NCI-H2029 (cell line): ENCODE measurements at places on chromosomes 1 and 21.
A peak's percentile ranks its signal among the peaks of the same experiment; 100 is the strongest.

DNA sequence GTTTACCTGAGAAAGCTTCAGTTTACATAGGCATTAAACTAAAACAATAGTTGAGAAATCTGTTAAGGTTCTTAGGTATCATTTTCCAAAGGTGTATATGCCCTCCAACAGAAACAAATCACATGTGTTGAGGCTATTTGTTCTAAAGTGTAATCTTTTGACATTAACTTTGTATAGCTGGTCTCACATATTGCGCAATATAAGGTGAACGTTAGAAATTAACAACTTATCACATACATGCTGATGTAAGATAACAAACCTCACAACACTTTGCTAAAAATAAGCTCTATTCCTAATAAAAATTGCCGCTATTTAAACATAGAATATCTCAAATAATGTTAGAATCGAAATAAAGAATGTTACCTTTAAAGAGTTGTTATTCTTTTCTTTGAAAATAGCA, 340.6 kb downstream of the SRGAP2C start:
- DNase-seq, result no peak

DNA sequence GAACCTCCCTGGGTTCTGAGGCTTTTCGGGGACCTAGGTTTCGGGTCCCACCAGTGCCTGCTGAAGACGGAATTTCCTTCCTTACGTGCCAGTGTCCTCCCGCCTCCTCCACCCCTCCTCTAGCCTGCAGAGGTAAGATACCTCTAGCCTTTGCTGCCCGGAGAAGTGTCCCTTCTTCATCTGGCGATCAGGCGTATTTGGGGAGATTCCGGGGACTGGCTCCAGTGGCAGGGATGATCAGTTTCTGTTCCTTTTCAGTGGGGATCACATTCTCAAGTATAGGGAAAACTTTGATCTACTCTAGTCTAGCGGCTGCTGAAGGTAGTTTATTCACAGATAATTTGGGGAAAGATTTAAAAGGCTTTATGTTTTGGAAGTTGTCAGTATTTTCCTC, 674 bp downstream of the CEP350 start:
- DNase-seq, result no peak

GRCh38 chr1:235942979-235943575, 76.4 kb upstream of the LYST start:
- no peak for DNase-seq

DNA sequence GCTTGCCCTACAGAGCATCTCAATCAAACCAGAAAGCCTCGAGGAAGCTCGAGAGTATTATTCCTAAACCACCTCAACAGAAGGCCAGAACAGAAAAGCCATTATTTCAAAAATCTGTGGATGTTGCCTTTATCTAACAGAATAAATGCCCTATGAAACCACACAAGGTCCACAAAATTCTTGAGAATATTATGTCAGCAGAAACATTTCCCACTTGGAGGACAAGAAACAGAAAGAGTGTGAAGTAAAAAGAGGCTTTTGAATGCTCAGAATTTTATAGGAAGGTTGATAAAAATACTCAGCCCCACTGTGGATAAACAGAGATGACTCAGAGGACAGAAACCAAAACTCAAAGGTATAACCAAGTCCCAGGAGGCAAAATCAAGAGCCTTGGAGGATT, 146.4 kb upstream of the LRRC7 start:
- no peak for DNase-seq

DNA sequence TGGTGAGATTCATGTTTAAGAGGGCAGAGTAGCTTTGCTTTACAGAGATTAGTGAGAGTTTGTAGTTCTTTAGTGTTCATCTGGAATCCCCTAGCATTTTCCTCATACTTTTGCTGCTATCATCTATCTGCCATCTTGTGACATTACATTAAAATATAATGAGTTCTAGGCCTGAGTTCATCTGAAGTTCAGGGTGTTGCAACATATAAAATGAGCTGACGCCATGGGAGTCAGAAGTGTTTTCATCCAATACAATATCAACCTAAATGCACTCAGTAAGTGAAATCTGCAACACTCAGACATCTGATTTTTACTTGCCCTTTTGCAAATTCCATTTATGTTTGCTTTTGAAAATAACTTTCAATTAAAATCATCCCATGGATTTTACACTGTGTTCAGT, 153.8 kb downstream of the NTNG1 start:
- no peak for DNase-seq

DNA sequence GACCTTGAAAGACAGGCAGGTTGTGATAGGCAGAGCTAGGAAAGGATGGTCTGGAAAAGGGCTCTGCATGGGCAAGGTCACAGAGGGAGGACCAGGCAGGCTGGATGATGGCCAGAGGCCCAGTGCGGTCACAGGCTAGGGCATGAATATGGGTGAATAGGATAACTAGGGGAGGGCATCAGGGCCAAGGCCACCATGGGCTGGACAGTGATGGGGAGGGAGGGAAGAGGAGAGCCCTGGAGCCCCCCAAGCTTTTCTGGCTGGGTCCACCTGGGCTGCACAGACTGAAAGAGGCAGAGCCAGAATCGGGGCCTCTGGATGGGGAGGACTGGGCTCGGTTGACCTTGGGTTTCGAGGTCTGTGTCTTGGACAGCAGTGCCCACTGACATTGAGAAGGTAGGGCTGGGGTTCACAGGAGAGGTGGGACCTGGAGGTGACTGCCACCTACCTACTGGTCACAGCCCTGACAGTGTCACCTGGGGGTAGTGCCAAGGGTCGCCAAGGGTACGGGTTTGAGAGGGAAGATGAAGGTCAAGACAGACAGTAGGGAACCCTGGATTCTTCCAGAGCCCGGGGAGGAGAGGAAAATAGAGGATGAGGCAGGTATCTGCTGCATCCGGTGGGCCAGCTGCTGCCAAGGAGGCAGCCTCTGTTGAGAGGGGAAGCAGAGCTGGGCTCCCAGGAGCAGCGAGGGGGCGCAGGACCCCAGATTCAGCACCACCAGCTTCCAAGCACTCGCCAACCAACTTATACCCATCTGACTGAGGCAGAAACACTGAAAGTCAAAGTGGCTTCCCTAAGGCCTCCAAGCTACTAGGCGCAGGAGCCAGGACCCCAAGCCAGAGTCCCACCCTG, 6.1 kb upstream of the NPHP4 start:
- no peak for DNase-seq

DNA sequence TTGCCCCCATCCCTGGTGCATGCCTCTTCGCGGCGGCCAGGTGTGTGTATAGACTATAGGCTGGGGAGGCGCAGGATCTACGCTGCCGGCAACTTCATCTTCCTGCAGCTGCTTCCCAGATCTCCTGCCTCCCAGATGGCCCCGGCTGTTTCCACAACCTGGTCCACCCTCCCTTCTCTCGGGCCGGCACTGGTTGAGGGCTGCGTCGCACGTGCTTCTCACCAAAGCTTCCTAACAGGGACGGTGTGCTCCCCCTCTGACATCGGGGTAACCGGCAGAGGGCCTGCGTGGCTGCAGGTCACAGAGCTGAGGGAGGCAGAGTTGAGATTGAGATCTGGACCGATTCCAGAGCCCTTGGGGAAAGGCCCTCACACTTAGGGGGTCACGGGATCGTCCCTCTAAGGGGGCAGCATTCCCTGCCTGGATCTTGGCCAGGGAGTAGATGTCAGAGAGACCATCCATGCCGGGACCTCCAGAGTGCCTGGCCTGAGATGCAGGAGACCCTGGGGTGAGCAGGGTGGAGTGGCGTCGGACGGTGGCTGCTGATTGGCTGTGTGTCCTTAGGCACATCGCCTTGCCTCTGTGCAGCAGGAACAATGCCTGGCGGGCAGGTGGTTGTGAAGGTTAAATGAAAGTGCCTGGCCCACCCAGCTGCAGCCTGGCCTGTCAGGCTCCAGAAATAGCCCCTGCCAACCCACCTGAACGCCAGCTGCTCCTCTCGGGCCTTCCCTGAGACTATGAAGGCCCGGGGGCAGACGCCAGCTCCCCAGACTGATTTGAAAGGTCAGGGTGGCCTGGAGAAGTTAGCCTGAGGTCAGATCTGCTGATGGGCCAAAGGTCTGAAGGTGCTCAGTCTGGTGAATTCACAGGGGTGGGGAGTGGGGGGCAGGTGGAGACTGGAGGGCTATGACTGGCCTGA, 6.1 kb upstream of the MASP2 start:
- no peak for DNase-seq

GRCh38 chr1:114540272-114540671, 29.3 kb upstream of the TRIM33 start:
- no peak for DNase-seq

DNA sequence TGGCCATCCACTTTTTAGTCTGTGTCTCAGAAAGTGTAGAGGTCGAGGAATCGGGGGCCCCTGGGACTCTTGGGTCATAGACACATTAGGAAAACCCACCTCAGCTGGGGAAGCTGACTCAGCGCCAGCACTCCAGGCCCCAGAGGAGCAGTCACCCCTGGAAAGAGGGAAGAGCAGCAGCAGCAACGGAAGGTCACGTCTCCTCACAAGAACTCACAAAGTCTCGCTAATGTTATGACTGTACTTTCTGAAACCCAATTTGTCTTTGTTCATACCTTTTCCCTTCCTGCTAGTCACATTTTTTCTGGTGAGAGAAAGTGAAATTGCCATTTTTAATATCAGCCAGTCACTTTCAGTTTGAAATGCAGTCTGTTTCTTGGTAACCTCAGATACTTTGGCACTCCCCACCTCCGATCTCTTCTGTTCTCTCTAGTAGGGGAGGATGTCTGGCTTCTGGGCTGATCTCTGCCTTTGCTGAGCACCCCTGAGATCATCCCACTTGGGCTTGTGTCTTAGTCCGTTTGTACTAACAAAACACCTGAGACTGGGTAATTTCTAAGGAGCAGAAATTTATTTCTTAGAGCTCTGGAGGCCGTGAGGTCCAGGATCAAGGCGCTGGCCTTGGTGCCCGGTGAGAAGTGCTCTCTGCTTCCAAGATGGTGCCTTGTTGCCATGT, 6.0 kb upstream of the NLRP3 start:
- DNase-seq, result no peak

GRCh38 chr1:147377263-147378246, 135.1 kb downstream of the CHD1L start:
- no peak for DNase-seq

GRCh38 chr1:205593532-205593931, 38.3 kb downstream of the ELK4 start:
- DNase-seq, result no peak

GRCh38 chr1:205057808-205058575, 15.0 kb downstream of the CNTN2 start:
- no peak for DNase-seq

DNA sequence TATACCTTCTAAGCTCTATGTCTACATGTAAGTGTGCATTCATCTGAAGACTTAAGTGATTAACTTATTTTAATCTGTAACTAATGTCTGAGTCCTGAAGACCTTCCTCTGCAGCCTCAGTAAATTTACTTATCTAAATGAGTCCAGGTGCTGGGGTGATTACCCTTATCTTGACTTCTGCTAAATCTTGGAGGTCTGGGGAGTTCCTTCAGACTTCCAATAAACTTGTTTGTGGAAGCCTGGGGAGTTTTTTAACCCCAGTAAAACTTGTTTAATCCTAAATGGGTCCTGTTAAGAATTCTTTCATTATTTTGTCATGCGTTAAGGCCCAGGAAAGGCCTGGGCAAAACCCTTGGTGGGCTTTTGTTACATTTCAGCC, 37.0 kb downstream of the RSPH1 start:
- DNase-seq, result no peak

DNA sequence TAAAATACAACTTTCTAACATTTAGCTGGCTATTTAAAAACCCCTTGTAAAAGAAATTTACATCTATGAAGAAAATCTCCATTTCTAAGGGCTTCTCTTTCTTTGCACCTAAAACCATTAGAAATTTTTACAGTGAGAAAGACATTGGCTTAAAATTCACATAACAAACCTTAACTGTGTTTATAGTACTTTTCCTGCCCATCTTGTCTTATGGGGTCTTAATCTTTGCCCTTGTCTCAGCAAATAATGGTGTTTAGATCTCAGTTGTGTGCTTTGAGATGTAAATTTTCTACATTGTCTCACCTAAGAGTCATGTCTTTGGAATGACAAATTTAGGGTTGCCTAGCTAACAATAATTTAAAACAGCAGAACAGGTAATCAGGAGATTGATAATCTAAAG, 71.5 kb downstream of the DDAH1 start:
- no peak for DNase-seq

DNA sequence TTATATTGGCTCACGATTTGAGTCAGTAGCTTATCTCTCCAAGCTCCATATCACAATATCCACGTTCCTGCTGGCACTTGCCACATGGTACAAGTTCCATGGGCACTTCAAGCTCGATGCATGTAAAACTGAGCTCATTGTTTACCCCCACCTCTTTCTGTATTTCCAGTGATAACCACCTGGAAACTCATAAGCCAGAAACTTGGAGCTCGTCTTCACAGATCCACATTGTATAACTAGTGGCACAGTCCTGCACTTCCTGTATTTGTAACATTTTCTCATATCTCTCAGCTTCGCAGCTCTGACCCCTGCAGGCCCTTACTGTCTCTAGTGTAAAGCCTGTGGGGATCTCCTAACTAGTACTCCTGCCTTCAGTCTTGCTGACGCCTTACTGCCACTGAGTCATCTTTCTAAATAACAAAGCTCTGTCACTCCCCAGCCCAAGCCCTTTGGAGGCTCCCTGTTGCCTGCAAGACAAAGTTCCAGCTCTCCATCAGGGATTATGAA, 6.5 kb upstream of the C2CD4D start:
- no peak for DNase-seq

GRCh38 chr1:182428043-182428442, 21.9 kb upstream of the RGSL1 start:
- no peak for DNase-seq

- no peak for DNase-seq
Observed at GRCh38 chr1:66262208-66262963, 271.6 kb upstream of the SGIP1 start.

- DNase-seq, result peak; percentile 21
Observed at GRCh38 chr1:89339039-89339438, 24.8 kb upstream of the GBP6 start.

DNA sequence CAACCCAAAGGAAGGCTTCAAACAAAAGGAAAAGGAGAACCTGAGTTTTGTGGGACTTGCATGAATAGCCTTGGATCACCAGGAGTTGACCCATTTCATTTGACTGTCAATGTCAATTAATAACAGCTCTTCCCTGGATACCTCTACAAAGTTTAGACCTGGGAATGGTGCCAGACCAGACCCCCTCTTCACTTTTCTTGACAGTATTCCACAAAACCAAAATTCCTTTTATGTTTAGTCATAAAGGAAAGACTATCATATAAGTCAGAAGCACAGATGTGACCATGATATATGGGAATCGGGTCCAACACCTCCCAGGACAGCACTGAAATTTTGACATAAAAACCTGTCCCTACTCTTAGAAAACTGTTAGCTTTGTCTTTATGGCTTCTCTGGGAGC, 191.8 kb downstream of the LYPLAL1 start:
- DNase-seq, result no peak

DNA sequence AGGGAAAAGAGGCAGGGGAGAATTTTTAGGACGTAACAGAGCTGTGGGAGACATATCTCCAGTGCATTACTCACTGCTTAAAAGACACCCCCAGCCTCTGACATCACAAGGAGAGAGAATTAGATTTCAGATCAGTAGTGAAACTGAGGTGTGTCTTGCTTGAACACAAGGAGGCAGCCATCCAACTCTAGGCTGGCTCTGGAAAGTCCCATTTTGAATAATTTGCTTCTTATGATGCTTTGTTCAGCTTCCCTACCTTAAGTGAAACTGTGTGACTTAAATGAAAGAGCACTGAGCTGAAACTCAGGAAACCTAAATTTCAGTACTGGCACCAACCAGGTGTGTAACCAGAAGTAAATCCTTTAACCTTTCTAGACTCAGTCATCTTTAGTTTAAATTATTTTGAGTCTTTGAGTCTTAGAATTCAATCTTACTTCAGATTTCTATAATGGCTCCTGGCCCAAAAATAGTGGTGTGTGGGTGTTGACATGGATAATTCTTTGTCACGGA, 251.6 kb upstream of the SGIP1 start:
- no peak for DNase-seq
